ENCODE measurements at places on chromosomes 3 and 15.

DNA sequence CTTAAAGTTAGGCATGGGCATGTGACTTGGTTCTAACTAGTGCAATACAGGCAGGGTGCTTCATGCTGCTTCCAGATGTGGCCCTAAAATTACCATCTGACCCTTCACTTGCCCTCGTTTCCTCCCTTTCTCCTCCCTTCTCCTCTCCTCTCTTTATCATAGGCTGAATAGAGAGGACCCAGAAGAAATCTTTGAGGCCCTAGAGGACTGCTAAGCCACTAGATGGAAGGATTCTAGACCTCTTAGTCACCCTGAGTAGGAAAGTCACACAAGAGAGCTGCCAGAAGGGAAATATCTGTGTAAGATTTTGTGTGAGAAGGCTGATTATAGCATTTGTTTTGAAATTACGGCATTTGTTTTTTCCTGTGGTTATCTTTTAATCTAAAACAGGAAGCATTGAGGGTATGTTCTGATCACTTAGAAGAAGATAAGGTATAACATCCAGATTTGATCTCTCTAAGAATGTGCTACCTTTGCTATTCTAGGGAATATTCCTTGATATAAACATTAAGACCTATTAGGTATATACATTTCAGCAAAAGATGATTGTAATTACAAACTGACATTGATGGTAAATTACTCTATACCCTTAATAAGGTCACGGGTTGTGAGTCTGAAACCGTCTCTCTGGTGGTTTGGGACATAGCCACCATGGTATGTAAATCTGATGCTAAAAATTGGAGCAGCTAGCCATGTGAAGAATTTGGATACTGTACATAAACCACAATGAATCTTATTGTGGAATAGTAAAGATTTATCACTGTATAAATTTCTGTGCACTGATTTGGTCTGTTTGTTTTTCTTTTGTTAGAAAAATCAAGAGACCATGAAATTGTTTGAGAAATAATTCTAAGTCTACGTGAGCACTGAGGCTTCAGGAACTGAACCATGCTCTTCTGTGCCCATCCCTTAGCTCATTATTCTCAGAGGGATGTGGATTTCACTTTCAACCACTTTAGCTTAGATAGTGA is 84.1 kb downstream of the TP63 start:
- DNase-seq, result peak; percentile 75

DNA sequence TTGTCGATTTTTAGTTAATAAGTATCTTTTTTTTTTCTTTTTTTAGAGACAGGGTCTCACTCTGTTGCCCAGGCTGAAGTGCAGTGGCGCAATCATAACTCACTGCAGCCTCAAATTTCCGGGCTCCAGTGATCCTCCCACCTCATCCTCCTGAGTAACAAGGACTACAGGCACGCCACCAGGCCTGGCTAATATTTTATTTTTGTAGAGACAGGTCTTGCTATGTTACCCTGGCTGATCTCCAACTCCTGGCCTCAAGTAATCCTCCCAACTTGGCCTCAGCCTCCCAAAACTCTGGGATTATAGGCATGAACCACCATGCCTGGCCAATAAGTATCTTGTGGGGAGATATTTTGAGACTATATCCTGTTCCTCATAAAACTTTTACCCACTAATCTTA is 29.4 kb upstream of the ARID3B start:
- DNase-seq, result no peak

DNA sequence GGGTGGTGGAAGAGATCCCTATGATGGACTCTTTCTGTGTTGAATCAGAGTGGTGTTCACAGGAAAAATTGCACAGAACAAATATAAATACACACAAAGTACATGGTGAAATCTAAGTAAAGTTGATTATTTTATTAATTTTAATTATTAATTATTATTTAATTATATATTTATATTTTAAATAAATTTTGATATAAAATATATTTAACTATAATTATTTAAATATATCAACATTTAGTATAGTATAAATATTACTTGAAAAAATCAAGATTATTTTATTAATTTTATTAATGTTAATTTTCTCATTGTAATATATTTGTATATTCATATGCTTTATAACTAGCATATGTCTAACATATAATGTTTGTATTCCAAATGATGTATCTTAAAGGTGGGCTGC is 11.3 kb upstream of the ATP10A start:
- no peak for DNase-seq

DNA sequence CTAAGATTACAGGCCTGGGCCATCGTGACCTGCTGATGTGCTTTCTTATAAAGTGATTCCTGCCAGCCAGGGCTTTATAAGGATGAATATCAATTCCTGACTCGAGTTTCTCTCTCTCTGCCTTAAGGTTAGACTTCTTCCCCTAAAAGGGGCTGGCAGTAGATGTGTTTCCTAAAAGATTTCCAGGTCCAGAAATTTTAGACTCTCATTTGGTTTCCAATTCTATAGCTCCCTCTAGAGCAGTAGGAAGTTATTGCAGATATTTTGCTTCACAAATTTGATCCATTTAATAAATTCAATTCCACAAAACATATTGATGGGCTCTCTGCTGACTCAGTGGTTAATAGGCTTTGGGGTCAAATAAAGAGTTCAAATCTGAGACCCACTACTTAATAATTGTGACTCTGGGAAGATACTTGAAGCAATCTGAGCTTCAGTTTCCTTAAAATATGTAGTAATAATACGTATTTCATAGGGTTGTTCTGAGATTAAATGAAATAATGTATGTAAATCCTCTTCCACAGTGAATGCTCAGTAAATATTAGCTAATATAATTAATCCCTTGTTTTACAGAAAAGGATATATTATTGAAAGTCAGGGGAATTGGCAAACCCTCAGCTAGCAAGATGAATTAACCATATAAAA is 2.1 kb downstream of the TRIM69 start:
- DNase-seq, result peak; percentile 47

All from iris pigment epithelial cell (primary cell).